COR-L47 (cell line): ENCODE measurements at places on chromosomes 12 and 14.

DNA sequence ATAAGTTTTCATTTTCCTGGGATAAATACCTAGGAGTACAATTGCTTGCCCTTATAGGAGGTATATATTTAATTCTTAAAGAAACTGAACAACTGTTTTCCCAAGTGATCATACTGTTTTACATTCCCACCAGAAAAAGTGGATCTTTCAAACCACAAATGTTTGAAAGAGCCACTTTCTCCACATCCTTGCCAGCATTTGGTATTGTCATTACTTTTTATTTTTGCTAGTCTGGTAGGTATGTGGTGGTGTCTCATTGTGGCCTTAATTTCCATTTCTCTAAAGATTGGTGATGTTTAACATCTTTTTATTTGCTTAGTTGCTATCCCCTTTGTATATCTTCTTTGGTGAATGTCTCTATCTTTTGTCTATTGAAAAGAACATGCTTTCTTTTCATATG, 50.6 kb downstream of the CCDC91 start:
- no peak for DNase-seq

DNA sequence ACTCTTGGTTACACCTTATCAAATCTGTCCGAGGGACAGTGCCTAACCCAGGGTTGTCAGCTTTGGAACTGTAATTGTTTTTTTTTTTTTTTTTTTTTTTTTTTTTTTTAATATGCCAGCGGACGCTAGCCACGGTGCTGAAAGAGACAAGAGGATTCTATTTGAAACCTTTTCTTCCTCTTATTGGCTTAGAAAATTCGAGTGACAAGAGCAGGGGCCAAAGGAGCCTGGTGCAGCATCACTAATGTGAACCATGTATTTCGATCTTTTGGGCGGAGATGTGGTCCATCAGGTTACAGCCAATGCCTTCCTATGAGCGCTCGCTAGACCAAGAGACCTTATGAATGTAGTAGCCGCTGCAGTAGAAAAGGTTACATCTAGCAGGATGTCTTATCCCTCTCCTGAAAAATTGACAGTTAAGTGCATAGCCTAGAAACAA, 922 bp downstream of the PTPRR start:
- no peak for DNase-seq

DNA sequence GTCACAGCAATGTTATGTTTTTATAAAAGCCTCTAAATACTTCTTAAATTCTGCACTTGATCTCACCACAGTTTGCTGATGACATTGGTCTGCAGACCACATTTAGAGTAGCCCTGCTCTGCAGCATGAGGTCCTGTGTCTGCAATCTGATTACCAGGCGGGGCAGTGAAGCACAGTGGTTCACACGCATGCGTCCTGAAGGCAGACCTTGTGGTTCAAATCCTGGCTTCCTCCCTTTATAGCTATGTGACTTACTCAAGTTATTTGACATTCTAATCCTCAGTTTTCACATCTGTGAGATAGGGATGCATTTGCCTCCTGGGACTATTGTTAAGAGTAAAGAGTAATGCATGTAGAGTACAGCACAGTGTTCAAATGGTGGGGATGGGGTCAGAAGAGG, 50.3 kb downstream of the BMAL2 start:
- no peak for DNase-seq

DNA sequence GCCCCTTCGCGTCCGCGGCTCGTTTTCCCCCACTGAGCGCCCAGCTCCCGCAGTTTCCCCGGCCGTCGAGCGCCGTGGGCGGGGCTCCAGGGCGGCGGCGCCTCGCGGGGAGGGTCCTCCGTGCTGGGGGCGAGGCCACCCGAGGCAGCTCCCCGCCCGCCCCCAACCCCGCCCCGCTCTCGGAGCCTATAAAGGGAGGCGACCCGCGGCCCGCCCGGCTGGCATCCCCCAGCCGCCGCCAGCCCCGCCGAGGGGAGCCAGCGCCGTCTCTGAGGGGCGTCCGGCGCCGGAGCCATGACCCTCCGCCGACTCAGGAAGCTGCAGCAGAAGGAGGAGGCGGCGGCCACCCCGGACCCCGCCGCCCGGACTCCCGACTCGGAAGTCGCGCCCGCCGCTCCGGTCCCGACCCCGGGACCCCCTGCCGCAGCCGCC, at the start of gene TAMALIN:
Gene TAMALIN, plus strand, starts transcription at position 221 of the 432 bp plus-strand sequence. Its CDS starts 74 bp downstream, at position 295.
- peak; percentile 68 for DNase-seq

- DNase-seq = no peak
These were observed 58.6 kb downstream of the SERPINA3 start for GRCh38 chr14:94670692-94671285.

DNA sequence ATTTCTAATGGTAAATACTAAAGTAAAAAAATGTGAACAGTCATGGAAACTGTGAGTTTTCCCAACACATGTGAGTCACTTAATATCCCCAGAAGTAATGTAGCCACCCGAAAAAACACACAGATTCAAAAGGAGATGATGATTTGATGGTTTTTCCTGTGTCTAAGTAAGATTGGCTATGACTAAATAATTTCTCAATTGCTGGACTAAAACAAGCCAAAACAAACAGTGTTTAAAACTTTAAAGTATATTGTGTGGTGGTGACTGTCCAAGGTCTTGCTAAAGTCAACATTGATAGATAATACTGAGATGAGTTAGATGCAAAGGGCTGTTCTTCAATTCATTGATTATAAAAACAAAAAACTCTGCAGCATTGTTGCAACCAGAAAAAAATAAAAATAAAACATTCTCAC, 89.6 kb upstream of the SOX5 start:
- DNase-seq = no peak

- DNase-seq = no peak
These were observed 17.2 kb downstream of the ADCY6 start for GRCh38 chr12:48771588-48772112.

GRCh38 chr14:65110525-65110924, 8.2 kb upstream of the MAX start:
- no peak for DNase-seq

DNA sequence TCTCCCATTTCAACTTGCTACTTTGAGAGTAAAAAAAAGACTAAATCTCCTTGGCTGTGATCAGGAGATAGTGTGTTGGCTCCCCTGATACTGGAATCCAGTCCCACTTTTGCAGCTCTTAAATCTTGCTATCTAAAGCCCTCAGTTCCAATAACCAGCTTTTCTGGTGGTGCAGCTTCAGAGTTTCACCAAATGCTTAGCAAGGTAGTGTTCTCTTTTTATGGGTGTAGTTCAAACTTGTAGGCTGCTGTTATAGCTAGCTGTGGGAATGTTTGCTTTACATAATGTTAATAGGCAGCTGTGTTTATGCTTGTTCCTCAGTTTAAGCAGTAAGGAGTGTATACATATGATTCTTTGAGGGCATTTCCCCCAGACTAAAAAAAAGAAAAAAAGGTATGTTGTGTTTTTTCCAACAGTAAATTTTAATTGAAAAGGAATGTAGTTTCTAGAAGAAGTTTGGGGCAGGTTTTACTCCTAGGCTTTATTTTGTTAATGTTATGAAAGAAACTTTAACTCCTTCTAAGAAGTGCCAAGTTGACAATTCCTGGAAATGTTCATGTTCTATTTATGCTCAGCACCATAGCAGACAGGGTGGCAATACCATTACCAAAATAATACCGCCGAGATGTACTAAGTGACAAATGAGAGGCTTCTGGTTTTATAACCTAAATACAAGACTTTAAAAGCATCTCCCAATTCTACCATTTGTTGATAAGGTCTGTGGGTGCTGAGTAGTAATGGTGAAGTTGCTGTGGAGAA, 12.1 kb downstream of the CRADD start:
- no peak for DNase-seq

GRCh38 chr14:53943751-53944083, 12.9 kb downstream of the BMP4 start:
- no peak for DNase-seq

- no peak for DNase-seq
These were observed 192.8 kb upstream of the AMIGO2 start for GRCh38 chr12:47272412-47273190.

GRCh38 chr14:95548328-95548929, 13.6 kb downstream of the GLRX5 start:
- no peak for DNase-seq

GRCh38 chr12:25052914-25053211, 104.0 kb upstream of the BCAT1 start:
- no peak for DNase-seq

GRCh38 chr12:132525833-132526455, 36.0 kb downstream of the FBRSL1 start:
- DNase-seq = no peak

DNA sequence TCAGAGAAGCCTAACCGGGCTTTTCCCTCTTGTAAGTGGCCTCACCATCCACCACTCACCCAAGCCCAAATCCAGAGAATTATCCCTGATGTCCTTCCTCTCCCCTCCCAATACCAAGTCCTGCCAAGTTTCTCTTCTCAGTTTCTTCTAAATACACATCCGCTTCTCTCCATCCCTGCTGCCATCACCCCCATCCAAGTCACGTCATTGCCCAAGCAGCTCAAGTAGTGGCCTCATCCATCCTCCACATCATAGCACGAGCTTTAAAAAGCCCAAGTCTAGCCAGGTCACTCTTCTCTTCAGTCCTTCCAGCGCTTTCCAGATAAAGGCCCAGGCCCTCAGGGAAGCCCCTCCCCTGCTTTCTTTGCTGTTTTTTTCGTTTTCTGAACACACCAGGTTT, 25.4 kb downstream of the IL31 start:
- DNase-seq = no peak

- DNase-seq = no peak
These were observed 142.3 kb downstream of the DICER1 start for GRCh38 chr14:95015046-95015445.

DNA sequence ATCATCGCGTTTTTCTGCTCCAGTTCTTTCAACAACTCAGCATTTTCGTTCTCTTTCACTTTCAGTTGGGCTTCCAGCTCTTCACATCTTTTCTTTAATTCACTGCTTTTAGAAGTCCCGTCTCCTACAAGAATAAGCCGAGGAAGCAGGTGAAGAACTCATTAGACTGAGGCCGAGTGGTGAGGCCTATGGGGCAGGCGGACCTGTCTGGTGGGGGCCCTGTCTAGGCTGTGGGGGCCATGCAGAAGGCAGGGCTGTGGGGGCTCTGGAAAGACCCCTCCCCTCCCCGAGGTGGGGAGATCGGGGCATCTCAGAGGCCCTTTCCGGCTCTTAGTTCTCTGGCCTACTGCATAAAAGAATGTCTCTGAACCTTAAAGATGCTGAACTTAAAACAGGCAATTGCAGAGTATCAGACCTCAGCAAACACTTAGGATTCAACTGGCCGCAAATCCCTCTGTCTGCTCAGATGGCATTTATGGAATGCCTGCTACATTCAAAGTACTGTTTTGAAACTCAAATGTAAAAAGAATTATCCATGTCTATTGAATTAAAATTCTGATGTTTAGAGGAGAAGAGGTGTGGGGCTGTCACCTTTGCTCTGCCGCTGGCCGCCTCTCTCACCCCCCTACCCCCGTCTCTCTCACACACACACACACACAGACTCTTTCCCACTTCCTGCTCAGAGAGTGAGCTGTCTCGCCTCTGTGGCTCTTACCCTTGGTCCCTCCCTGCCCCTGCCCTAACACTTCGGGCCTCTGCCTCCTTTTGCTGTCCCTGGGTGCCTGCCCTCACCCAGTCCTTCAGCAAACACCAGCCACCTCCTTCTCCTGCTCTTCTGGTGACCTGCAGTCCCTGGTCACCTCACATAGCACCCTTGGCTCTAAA, 34.7 kb downstream of the CCDC92 start:
- DNase-seq = no peak

GRCh38 chr12:52423661-52424500, 10.3 kb downstream of the KRT75 start:
- peak; percentile 11 for DNase-seq

DNA sequence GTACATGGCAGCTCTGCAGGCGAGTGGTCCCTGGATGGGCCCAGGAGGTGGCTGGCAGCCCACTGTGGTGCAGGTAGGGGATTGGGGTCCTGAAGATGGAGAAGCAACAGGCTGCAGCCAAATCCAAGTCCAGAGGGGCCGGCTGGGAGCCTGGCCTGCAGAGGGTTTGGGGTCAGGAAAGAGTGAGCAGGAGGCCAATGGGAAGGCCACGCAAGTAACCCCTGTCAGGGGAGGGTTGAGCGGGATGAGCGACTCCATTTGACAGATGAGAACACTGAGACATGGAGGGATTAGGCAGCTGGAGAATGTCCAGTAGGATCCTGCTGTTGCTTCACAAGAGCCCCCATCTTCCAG, 136.0 kb downstream of the BCL11B start:
- no peak for DNase-seq

- no peak for DNase-seq
These were observed 133.6 kb upstream of the SLC35F4 start for GRCh38 chr14:57999471-57999870.

DNA sequence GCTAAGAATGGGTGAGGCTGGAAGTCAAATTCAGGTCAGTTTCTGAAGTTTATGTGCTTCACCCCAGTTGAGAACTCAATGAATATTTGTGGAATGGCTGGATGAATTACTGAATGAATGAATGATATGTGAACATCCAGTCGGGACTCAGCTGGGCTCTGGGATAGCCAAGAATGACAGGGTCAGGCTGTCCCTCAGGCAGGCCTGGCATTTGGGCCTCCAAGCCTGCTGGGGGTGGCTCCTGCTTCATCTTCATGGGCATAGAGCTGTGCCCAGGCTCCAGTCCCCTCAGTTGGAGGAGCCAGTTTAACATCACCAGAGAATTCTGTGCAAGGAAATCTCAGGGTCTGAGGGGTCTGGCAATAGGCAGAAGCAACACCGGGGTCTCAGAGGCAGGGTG, 185.8 kb downstream of the PHETA1 start:
- DNase-seq = no peak

- DNase-seq = peak; percentile 43
These were observed 471 bp downstream of the XPOT start for GRCh38 chr12:64404470-64405256.

DNA sequence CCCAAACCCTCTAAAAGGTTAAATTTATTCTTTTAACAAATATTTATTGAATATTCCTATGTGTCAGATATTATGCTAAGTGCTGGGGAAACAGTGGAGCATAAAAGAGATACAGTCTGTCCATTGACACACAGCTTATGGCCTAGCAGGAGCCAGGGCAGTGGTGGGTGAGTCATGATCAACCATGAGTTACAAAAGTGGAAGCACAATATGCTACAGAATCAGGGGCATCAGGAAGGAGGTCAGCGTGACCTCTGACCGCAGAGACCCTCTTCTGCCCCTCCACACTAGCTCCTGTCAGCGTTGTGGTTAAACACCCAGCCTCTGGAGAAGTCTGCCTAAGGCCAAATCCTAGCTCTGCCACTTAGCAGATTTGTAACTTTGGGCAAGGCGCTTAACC, 4.7 kb upstream of the PPP1R1A start:
- DNase-seq = no peak

DNA sequence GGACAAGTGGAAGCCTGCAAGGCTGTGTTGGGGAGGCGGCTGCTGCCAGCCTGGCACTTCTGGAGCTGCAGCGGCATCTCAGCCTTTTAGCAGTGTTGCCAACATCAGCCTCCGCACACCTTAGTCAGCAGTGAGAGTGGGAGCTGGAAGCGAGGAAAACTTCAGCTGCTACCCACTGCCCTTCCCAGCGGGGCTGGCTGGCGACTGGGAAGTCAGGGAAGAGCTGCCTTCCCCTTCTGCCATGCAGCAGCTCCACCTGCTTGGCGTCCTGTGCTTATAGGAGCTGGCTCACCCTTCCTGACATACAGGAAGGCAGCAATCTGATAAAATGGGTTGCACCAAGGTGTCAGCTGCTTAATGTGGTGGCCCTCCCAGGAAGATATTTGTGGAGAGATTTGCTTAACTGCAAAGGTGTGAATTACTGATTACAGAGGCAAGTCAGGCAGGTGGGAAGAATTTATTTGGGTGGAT, 15.4 kb upstream of the PLEKHG3 start:
- DNase-seq = peak; percentile 39
